Anterior cingulate cortex (tissue), 58 donors: ENCODE measurements at places on chromosomes 13 and 19.

GRCh38 chr13:98835156-98835555 is 82.7 kb upstream of the SLC15A1 start:
- DNase-seq: no peak

- no peak for DNase-seq
Observed at GRCh38 chr19:39428283-39429112, 7.3 kb downstream of the RPS16 start.

- DNase-seq: no peak
Observed at GRCh38 chr13:32033744-32034143, 2.2 kb downstream of the FRY start.

DNA sequence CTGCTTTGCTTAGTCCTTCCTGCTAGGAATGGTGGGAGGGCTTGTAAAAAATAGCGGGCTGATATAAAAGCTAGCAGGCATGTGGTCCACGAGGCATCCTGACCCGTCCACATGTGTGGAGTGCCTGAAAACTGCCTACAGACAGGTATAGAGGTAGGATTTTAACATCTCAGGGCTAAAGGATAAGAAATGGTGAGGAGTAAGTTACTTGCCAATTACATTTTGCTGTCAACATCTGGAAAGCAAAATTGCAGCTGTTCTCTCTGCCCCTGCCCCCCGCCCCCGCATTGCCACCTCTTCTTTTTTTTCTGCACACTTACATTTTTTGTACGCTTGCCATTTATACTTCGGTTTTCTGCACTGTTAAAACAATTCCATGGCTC is 21.0 kb downstream of the NFIX start:
- no peak for DNase-seq

GRCh38 chr13:27679896-27680295 is 58.2 kb downstream of the POLR1D start:
- no peak for DNase-seq

DNA sequence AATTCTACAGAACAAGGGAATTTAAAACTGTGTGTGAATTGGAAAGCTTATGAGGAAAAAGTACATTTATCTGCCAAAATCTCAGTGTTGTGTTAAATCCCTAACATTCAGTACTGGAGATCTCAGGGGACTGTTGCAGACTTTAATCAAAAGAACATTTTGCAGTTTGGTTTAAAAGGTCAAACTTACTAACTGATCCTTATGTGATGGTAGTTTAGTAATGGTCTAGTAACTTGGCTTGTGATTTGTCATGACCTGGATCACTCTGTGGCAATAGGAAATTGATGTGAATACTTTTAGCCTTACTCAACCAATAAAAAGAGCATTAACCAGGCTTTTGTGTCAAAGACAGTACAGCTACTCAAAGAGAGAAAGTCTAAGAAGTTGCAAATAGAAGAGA is 862.1 kb upstream of the MIR17HG start:
- no peak for DNase-seq

DNA sequence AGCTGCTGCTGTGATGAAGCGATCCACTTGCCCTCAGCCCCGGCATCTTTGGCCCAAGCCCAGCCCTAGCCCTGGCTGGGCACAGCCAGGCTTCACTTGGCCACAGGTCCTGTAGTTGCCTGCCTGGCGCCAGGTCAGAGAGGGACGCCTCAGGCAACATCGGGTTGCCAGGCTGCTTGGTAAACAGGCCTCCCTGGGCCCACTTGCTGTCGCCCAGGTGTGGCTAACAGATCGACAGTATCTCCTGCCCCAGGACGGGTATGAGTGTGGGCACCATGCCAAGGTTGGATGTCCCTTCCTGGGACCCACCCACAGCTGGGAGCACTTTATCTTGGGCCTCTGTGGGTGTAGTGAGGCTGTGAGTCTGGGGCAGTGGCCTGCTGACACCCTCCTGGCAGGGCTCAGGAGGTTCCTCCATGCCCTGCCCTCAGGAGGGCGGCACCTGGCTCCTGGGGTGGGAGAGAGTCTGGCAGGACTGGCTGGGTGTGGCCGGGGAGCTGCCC is 27.8 kb downstream of the CARM1 start:
- no peak for DNase-seq

GRCh38 chr19:1356508-1356865 is 27.2 kb upstream of the NDUFS7 start:
- no peak for DNase-seq

GRCh38 chr13:42109957-42110356 is 61.5 kb downstream of the DGKH start:
- DNase-seq: no peak

DNA sequence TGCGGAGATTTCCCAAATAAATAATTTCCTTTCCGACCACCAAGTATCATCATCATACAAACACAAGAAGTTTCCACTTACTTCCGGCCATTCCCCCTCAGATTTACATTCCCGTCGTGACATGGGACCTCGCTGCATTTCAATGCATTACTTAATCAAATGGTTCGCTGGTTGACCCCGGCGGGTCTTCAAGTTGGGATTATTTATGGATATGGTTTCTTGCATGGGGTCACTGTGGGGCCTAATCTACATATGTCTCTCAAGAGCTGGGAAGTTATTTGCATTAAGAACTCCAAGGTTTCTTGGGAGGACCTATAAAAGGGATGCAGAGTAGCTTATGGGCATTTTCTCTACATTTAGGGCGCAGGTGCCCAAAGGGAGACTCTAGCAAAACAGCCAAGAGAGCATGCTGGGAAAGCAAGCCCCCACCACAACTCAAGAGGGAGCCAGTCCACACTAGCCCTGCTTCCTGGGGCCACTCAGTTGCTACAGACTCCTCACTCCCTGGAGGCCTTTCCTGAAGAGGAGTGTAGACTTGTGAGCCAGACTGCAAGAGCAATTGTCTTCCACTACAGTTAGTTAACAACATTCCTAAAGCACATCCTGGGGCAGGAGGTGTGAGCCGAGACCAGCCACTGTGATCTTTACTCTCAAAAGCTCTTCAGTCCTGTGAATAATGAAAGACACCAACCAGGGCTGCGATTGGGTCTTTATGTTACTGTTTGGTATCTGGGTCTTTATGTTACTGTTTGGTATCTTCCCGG is 125.3 kb downstream of the KATNAL1 start:
- no peak for DNase-seq

- DNase-seq: no peak
Observed at GRCh38 chr13:37995092-37995491, 125.5 kb upstream of the TRPC4 start.

GRCh38 chr13:100362781-100363180 is 225.8 kb downstream of the GGACT start:
- DNase-seq: no peak

DNA sequence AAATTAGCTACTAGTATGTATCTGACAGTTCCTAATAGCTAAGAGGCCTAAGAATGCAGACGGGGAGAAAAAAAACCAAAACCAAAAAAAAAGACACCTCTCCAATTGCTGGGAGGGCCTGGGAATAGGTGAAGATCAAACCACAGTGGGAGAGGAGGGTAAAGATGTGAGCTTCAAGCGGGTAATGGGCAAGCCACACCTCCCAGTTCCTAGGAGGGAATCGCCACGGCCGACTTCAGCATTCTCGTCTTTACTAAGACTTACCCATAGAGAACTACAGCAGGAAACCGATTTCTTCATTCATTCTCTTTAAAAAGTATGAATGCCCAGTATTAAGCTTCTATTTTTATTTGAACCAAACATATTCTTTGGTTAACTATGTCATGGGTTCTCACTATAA is 5.6 kb upstream of the EEF1AKMT1 start:
- DNase-seq: no peak

- no peak for DNase-seq
Observed at GRCh38 chr13:46572752-46573431, 19.9 kb downstream of the LRCH1 start.

DNA sequence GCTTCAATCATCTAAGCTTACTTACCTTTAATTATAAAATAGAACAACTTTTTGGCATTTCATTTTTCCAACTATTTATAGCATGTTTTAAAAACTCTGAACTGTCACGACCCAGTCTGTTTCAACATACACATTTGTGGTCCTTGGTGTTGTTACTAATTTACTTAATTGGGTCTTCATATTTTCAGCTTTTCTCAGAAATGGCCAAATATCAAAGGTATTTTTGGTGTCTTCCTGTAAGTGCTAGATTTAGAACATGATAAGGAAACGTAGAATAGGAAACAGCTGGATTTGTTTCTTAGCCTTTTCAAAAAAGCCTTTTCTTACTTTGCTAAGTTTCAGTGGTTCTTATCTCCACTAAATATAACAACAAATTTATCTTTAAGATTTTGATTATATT is 11.4 kb downstream of the LPAR6 start:
- DNase-seq: no peak

DNA sequence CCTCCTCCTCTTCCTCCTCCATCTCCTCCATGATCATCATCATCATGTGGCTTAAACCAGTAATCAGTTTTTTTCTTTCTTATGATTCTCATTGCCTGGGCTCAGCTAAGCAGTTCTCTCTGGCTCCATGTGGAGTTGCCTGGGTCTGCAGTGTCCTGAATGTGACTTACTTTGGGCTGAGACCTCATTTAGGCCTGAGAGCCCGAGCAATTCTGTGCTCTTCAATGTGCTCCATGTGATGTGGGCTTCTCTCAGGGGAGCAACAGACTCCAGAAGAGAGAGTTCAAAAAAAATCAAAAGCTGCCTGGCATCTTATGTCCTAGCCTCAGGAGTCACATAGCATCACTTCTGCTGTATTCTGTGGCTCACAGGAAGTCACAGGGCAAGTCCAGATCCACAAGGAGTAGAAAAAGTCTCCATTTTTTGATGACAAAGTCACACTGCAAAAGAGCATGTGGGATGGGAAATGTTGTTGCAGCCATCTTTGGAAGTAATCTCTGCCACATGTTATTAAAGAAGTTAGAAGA is 128.7 kb downstream of the MAB21L1 start:
- DNase-seq: no peak

DNA sequence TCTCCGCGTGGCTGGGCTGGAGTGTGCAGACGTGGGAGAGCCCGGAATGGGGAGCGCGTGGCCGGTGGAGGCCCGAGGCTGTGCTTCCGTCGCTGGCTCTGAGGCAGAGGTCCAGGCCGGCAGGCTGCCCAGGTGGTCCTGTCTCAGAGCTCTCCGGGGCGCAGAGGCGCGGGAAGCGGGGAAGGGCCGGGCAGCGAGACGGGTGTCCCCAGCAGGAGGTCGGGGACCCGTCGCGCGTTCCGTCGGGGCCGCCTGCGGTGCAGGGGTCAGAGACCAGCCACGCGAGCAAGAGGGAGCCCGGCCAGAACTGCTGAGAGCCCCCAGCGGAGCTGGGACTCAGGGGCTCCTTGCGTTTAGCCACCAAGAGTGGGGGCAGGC is 1.3 kb upstream of the C1QTNF9 start:
- no peak for DNase-seq

GRCh38 chr13:72316716-72317115 is 410.7 kb downstream of the MZT1 start:
- DNase-seq: no peak

DNA sequence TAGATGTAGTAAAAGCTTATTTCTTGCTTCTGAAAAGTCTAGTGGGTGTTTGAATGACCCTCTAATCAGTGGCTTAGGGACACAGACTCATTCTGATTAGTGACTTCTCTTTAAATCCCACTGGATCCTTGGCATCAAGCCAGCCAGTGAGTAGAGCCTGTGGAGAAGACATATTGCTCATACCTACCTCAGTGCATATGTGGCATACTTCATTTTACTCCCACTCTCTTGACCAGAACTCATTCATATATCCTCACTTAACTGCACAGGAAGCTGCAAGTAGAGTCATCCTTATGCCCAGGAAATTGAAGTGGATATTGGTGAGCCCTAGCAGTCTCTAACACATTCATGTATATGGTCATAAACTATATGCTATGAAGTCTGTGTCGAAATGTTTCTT is 148.3 kb downstream of the PDS5B start:
- DNase-seq: no peak

- no peak for DNase-seq
Observed at GRCh38 chr13:30983431-30983830, 51.0 kb downstream of the TEX26 start.

GRCh38 chr13:44271915-44272341 is 101.7 kb upstream of the SERP2 start:
- DNase-seq: no peak

GRCh38 chr19:39951686-39952085 is 17.3 kb upstream of the FCGBP start:
- DNase-seq: no peak

DNA sequence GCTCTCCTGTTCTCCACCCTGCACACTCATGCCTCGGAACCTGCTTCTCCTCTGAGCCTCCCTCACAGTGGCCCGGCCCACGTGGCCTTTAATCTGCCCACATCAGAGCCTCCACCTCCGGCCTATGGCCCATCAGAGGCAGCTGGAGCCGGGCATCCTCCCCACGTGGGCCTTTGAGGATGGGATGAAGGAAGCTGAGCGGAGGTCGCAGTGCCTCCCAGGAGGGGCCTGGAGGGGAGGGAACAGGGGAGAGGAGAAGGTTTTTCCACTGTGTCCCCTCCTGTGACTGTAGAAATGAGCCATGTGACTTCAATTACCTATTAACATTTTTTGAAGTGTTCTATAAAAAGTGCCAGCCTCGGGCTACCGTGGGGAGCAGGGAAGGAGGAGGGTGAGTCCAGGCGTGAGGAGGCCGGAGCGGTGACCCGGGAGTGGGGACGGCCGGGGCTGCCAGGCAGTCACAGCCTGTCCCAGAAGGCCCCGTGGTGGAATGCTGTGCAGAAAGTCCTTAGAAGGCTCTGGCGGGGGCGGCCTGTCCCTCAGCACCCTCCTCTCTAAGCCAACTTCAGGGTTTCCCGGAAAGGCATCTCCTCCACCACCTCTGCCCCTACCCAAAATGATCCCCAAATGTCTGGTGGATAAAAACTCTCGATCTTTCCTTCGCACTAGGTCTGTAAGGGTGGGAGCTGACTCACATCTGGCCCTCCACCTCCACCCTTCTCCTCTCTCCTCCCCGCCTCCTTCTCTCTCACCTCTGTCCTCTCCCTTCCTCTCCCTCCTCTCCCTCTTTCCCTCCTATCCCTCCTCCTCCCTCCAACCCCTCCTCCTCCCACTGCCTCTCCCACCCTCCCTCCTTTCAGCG is 24.8 kb upstream of the SLC1A5 start:
- no peak for DNase-seq

DNA sequence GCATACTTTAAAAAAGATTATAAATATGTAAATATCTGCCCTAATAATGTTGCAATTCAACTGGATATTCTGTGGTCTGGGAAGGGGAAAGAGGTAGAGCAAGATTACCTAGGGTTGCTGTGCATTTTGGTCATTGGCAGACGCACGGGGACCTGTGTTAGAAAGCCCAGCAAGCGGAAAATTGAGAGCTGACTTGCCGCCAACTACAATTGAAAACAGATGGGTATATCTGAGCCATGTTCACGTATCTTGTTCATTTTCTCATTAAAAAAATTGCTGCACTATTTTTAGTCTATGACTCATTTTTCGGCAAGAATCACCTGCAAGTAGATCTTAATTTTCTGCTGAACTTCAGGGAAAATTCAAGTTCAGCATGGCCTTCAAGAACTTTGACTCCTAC is 308.5 kb upstream of the TMTC4 start:
- no peak for DNase-seq

GRCh38 chr13:109790942-109791605 is 4.7 kb upstream of the IRS2 start:
- no peak for DNase-seq

DNA sequence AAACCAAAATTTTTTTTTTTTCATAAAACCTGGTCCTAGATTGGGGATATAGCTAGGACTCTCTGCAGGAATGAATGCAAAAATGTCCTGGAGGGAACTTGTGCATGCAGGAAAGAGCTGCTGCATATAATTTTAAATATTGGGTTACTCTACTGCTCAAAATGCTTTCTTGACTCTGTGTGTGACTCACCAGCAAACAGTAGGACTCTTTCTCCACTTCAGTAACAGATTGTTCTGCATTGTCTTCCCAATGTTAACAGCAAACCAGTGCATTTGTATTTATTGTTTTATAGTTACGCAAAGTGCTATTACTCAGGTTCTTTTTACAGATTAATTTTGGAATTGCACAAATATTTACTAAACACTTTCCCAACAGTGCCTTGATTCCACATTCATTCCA is 163.7 kb upstream of the KL start:
- no peak for DNase-seq
